ENCODE measurements at places on chromosomes 16 and 17.
A peak's percentile ranks its signal among the peaks of the same experiment; 100 is the strongest.

DNA sequence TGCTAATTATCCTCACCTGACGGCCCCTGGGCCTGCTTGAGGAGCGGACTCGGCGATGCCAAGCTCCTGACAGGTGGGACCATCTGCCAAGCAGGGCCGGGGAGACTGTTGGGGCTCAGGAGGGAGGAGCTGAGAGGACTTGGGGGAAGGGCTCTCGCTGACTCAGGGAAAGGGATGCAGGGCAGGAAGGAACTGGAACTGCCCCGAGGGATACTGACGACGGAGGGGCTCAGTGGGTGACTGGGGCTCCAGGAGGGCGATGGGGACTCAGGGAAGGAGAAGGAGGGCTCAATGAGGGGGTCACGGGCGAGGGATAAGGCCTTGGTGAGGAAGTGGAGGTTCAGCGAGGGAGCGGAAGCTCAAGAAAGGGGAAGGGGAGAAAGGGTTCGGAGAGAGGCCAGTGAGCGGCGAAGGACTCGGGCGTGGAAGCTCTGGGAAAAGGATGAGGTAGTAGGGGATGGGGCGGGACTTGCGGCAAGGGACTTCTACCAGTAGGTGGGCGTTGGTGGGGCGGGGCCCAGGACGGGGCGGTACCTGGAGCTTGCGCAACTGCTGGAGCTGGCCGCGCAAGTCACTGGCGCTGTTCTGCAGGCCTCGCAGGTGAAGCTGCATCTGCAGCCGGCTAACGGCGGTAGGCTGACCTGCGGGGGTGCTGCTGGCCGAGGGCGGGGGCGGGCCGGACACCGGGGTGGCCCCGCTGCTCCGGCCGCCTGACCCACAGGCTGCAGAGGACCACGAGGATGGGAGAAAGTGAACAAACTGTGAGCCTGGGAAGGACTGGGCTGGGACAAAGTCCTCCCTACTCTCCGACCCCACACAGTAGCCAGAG, 46.5 kb downstream of the SRCIN1 start:
- peak; percentile 99 for DNase-seq

- peak; percentile 35 for DNase-seq
Measured at GRCh38 chr17:54891176-54891821, 9.4 kb upstream of the TOM1L1 start.

DNA sequence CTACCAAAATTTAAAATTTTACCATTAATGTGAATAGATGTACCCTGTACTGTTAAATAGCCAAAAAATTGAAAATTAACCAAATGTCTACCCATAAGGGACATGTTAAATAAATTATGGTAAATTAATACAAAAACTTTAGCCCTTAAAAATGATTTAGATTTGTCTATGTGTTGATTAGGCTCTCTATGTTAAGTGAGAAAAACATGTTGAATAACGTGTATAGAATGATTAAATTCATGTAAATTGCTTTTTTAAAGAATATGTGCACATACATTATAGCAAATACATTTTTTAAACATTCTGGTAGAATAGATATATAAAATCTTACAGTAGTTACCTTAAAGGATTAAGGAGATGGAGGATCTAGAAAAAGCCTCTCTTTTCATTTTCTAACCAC, 59.5 kb downstream of the BRIP1 start:
- DNase-seq, result no peak

DNA sequence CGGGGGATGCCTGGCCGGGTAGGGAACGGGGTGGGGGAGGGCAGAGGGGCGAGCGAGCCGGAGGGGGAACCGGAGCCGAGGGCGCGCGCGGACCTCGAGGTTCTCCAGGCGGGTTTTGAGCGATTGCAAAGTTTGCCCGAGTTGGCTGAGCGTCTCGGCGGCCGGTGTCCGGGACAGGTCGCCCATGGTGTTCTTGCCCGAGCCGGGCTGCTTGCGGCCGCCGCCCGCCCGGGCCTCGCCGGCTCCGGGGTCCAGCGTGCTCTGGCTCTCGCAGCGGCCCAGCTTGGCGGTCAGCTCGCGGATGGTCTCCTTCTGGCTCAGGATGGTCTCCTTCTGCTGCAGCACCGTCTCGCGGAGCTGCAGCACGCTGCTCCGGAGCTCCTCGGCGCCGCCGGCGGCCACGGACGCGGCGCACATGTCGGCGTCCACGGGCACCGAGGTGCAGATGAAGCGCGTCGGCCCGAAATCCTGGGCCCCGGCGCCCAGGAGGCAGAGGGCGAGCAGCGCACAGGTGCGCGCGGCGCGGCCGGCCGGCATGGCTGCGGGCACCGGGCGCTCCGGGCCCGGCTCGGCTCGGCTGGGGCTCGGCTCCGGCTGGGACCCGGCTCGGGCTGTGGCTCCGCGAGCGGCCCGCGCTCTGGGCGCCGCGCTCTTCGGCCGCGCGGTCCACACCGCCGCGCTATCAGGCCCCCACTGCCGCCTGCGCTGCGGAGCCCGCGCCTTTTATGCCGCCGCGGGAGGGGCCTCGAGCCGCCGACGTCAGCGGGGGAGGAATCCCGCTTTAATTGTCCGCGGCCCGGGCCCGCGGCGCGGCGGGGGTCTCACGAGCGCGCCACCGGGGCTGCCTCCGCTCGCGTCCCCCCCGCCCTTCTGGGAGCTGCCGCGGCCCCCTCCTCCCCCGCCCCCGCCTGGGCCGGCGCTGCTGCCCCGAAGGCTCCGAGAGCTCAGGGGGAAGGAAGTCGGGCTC, at the start of gene NPTX1:
TSS of gene NPTX1 (minus strand) at position 698 of the 967 bp plus-strand sequence. CDS start at position 537, 161 bp downstream.
- DNase-seq, result peak; percentile 83

DNA sequence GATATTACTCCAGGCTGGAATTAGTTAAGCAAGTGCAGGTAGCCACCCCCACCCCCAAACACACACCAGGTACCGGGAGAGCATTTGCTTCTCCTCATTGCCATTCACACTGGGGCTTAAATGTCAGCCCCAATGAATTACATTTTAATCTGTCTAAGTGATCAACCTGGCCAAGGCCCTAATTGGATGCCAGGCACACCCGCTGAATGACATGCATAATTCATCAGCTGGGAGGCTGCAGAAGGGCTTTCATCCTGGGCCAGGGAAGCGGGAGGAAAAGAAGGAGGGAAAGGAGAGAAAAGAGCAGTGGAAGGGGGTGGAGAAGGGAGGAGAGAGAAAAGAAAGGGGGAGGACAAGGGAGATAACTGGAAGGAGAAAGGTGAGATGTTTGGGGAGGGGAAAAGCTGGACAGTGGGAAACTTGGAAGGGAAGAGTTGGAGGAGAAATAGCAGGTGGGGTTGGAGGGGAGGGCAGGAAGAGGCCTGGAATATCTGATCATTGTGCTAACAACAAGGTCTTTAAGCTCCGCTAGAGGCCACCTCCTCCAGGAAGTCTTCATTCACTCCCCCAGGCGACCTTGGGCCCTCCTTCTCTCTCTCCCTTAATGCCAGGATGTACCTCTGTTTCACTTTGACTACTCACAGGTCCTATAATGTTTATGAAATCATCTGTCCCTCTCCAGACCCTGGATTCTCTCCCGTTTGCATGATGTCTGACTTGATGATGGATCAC, 40.1 kb upstream of the CES5A start:
- peak; percentile 38 for DNase-seq

DNA sequence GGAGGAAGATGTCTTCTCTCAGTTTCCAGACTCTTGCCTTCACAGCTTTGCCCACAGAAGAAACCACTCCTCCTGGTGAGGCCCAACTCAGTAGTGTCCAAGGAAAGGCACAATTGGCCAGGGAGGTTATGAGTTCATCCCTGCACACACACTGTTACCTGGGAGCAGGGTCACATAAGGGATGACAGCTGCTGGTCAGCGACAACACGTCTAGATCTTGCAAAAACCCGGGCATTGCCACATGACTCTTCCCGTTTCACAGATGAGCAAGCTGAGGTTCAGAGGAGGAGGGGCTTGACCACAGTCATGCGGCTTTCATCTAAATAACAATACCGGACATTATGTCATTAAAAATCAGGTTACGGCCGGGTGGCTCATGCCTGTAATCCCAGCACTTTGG, 186.0 kb downstream of the COPRS start:
- DNase-seq, result no peak

DNA sequence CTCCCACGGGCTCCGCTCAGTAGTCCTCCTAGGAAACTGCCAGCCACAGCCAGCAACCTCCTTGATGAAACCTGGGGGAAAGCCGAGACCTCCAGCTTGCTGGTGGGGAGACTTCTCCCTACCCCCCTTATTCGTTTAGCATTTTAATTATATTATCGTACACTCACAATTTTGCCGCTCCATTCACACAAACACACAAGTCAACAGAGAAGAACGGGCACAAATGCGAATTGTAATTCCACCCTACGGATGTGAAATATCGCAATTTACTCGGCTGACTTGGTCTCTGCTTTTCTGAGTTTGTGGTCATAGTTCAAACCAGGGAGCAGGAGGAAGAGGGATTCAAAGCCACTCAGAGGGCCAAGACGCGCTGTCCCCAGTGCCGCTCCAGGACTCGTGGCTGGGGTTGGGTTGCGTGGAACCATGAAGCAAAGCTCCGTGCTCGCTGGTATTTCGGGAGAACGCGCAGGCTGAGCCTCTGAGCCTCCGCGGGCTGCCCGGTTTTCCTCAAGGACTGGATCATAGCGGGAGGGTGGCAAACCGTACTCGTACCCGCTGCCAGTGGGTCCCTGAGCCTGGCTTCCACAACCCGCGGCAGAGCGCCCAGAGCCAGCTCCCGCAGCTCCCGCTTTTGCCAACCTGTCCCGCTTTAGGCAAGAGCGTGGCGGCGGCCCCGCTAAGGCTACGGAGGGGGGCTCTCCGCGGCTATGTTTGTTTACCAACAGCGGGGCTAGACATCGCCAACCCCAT, 2.0 kb downstream of the LHX1 start:
- DNase-seq, result no peak

GRCh38 chr16:81848306-81848853, 69.3 kb downstream of the PLCG2 start:
- no peak for DNase-seq

DNA sequence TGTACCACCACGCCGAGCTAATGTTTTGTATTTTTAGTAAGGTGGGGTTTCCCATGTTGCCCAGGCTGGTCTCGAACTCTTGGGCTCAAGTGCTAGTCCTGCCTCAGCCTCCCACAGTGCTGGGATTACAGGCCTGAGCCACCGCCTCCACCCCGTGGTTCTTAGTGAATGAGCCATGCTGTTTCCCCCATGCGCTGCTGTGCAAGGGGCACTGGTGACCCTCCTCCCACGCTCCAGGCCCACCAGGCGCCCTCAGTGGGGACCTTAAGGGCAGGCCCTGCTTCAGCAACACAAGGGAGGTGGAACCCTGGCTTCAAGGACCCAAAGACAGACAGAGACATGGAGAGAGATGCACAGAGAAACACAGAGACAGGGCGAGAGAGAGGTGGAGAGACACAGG, 15.4 kb upstream of the NUDT16L1 start:
- no peak for DNase-seq

DNA sequence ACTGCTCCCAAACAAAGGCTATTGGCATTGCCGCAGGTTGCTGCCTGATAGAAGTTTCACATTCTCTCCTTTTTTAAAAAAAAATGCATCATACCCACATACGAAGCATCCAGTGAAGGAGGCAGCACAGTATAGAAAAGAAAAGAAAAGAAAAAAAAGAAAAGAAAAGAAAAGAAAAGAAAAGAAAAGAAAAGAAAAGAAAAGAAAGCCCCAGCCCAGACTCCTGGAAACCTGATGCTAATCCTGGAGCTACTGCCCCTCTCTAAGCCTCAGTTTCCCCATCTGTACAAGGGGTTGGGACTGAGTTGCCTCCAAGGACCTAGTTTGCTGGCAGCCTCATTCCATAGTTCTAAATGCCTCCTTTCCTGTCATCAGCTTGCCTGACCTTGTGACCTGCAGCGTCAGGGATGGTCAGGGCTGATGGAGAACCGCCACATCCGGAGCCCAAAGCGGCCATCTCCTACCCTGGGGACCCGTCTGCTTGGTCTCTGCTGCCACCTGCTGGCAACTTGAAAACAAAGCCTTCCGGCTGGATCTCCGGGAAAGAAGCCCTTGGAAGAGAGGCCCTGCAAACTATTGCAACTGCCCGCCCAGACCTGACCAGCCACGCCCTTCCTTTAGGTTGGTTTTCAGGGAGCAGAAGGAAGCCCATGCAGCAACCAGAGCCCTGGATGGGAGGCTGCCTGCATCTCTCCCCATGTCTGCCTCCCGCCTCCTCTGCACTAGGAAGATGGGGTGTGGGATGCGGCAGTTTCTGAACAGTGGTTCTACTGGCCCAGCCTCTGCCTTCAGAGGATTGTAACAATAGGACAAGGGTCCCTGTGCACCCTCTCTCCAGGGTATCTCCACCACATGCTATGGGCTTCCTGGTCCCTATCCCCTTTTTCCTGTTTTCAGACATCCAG, 13.0 kb downstream of the AIPL1 start:
- peak; percentile 88 for DNase-seq

DNA sequence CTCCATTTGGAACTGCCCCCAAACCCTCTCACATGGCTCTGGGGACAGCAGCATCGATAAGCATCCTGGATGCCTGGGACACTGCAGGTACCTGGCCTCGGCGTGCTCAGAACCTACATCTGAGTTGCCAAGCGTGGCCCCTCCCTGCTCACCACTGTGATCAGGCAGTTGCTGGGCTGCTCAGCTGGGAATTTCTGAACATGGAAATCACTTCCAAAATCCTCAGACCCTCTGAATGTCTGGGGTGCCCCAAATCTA, 6.3 kb downstream of the CDH5 start:
- no peak for DNase-seq

- no peak for DNase-seq
Measured at GRCh38 chr17:16437083-16437482, 21.7 kb downstream of the TRPV2 start.

DNA sequence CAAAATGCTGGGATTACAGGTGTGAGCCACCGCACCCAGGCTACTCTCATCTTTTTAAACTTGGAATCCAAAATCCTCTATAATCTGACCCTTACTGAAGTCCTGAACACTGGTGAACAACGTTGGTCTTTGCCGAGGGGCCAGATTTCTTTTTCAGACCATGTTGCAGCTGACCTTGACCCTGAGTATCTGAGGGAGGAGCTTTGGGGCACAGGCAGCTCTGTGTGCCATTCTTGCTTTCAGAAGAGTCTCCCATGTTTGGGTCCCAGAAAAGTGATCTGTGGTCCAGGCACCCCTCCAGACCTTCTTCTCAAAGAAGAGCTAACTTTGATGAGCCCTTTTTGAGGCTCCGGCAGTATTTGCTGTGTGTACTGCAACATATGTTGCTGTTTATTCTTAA, 50.4 kb downstream of the CENPV start:
- DNase-seq, result no peak

- peak; percentile 58 for DNase-seq
Measured at GRCh38 chr17:78617511-78618061, 40.4 kb upstream of the DNAH17 start.

GRCh38 chr17:51180486-51180885, 14.3 kb downstream of the NME2 start:
- peak; percentile 34 for DNase-seq

DNA sequence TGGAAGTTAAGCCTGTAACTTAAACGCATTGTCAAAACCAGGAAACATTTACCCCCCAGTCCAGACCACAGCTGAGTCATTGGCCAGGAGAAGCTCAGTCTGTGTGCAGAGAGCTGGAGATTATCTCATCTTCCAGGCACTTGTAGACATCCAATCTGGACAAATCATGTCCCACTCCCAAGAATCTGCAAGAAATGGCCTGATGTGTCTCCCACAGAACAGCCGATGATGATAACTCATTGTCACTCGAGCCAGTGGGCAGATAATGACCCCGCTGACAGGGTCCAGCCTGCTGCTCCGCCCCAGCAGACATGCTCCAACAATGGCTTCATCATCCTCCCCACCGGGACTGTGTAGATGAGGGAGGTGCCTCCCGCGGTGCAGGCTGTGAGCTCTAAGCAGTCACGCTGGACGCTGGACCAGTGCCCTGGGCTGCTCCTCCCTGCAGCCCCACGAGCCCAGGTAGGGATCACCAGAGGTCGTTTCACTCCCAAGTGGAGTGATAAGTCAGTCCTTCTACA, 322.5 kb downstream of the C16orf95 start:
- DNase-seq, result peak; percentile 39

GRCh38 chr16:70704586-70704985, 18.7 kb upstream of the MTSS2 start:
- DNase-seq, result no peak

GRCh38 chr16:50596762-50597450, 48.7 kb downstream of the NKD1 start:
- DNase-seq, result no peak

Measured in WERI-Rb-1 (cell line).